ENCODE measurements at places on chromosomes 12 and 14.

- DNase-seq, result no peak
Measured at GRCh38 chr12:51351913-51352532, 5.5 kb upstream of the CELA1 start.

GRCh38 chr12:53667080-53667479, 8.8 kb downstream of the ATP5MC2 start:
- no peak for DNase-seq

- DNase-seq, result no peak
Measured at GRCh38 chr14:76811561-76811960, 1.1 kb downstream of the ANGEL1 start.

- no peak for DNase-seq
Measured at GRCh38 chr12:106999446-106999845, 12.5 kb upstream of the MTERF2 start.

DNA sequence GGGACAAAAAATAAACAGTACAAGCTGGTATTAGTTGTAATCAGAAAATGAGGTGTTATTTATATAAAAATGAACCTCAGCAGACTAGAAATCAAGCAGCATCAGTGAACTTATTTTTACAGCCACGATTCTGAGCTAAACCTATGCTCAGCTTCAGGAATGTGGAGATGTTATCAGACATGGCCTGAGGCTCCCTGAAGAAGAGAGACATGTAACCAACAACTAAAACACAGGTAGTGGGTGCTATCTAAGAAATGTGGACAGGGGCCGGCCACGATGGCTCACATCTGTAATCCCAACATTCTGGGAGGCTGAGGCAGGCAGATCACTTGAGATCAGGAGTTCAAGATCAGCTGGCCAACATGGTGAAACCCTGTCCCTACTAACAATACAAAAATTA, 534.3 kb downstream of the VRK1 start:
- no peak for DNase-seq

Data from thoracic aorta (tissue), 2 donors.